ENCODE measurements at places on chromosomes 16 and 17.

DNA sequence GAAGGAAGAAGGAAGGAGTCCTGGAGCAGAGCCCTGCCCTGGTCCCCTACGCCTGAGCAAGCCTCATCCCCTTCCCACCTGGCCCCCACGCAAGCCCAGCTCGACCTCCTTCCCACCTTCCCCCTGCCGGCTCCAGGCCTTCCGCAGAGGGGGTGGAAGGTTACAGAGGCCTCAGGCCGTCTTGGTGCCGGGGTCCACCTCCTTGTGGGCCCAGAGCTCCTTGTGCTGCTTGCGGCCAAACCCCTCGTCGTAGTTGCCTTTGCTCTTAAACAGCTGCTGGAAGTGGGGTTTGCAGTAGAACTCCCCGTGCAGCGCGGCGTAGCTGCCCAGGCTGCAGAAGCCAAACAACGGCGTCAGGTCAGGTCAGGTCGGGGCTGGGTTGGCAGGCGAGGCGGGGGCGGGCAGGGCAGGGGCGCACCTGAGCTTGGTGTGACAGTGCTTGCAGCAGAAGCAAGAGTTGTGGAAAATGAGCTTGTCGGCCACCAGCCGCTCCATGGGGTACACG, 1.5 kb downstream of the LIMD2 start:
- DNase-seq: no peak

DNA sequence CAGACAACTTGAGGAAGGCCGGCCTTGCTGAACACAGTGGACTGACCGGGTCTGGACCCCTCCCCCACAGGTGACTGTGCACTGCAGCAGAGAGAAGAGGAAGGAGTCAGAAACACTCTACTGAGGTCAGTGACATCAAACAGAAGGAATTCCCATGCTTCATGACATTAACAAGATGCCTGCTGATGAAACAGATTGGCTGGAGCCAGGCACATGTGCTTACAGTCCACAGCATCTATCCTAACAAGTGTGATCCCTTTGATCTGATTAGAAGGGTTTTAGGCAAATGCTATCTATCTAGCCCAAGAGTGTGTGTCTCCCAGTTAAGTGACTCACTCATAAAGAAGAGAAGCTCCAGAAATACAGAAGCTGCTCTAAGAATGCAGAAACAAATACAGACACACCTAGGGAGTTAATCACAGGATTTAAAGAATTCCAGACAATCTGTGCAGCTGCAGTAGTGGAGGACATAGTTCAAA, 90.2 kb downstream of the SYCE1L start:
- peak; percentile 16 for DNase-seq

DNA sequence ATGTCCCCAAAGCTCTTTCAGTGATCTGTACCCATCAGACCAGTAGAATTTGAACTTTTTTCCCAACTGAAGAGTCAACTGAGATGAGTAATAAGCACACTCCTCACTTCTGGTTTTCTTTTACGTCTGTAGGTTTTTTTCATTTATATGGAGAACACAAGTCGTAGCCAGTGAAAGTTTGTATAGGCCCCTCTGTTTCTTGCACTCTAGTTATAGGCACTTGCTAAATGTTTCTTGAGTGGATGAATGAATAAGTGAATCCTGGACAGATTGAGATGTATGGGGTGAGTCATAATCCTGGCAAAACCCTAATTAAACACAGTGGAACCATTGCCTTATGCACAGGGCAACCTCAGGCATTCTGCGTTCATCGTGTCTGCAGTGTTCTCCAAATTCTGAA, 193.7 kb upstream of the TBX2 start:
- DNase-seq: no peak

DNA sequence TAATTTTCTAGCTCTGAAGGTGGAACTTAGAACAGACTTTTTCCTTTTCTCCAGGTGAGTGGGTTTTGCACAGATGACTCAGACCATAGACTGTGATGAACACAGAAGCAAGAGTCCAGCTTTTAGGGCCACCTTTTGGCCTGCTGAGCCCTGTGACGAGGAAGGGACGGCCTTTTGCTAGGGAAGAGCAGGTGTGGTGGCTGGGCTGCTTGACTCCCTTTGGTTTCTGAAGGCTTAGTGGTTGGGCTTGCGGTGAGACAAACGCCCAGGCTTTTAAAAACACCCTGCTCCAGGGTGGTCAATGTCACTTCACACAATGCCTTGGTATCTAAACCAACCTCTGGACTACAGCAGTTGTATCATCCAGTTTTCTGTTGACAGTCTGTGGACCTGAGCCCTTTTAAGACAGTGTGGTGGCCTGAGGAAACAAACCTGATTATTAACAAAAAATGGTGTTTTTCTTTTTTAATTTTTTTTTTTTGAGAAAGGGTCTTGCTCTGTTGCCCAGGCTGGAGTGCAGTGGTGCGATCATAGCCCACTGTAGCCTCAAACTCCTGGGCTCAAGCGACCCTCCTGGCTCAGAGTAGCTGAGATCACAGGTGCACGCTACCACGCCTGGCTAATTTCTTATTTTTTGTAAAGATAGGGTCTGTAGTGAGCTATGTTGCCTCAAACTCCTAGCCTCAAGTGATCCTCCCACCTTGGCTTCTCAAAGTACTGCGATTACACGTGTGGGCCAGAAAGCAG, 134.0 kb downstream of the SNX29 start:
- DNase-seq: no peak

- no peak for DNase-seq
These were observed 17.8 kb upstream of the EMP2 start for GRCh38 chr16:10598157-10598556.

DNA sequence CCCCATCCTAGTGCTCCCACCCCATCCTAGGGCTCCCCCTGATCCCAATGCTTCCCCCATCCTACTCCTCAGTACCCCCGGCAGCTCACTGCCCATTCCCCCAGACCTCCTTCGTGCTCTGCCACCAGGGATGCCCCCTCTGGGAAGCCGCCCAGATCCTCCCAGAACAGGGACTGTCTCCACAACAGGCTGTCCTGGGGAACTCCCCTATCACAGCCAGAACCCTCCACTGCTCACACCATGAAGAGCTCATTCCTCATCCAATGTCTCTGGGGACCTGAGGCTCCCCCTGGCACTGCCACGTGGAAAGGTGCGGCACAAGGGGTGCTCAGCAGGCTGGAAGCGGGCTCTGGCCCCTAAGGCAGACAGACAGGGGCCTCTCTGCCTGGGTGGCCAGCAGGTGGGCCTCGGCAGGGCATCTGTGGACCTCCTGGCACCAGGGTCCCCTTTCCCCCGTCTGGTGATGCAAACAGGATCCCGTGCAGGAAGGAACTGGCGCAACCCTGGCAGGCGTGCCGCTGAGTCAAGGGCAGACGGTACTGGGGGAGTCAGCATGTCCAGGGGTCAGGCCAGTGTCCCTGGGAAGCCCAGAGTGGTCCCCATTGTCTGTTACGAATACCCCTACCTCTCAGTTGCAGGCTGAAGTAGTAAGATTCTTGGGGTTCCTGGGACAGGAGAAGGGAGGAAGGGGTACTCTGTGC, 14.8 kb upstream of the PVALEF start:
- DNase-seq: no peak

GRCh38 chr17:35766903-35767510, 6.3 kb downstream of the C17orf50 start:
- DNase-seq: no peak

- DNase-seq: no peak
These were observed 16.5 kb downstream of the CHMP6 start for GRCh38 chr17:81008140-81008539.

- DNase-seq: no peak
These were observed 6.5 kb downstream of the NFATC3 start for GRCh38 chr16:68091380-68092261.

- no peak for DNase-seq
These were observed 26.7 kb downstream of the FA2H start for GRCh38 chr16:74747716-74748615.

GRCh38 chr17:2500446-2500845, 11.2 kb downstream of the METTL16 start:
- DNase-seq: no peak

GRCh38 chr16:12515746-12516145, 287.9 kb downstream of the CPPED1 start:
- no peak for DNase-seq

GRCh38 chr16:81265052-81265451, 26.6 kb downstream of the BCO1 start:
- no peak for DNase-seq

DNA sequence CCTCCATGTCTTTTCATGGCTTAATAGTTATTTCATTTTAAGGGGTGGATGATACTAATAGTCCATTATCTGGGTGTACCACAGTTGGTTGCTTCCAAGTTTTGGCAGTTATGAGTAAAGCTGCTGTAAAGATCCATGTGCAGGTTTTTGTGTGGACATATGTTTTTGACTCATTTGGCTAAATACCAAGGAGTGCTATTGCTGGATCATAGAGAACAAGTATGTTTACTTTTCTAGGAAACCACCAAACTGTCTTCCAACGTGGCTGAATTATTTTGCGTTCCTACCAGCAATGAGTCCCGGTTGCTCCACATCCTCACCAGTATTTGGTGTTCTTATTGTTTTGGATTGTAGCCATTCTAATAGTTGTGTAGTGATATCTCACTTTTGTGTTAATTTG, 181.9 kb downstream of the SPECC1 start:
- peak; percentile 82 for DNase-seq

DNA sequence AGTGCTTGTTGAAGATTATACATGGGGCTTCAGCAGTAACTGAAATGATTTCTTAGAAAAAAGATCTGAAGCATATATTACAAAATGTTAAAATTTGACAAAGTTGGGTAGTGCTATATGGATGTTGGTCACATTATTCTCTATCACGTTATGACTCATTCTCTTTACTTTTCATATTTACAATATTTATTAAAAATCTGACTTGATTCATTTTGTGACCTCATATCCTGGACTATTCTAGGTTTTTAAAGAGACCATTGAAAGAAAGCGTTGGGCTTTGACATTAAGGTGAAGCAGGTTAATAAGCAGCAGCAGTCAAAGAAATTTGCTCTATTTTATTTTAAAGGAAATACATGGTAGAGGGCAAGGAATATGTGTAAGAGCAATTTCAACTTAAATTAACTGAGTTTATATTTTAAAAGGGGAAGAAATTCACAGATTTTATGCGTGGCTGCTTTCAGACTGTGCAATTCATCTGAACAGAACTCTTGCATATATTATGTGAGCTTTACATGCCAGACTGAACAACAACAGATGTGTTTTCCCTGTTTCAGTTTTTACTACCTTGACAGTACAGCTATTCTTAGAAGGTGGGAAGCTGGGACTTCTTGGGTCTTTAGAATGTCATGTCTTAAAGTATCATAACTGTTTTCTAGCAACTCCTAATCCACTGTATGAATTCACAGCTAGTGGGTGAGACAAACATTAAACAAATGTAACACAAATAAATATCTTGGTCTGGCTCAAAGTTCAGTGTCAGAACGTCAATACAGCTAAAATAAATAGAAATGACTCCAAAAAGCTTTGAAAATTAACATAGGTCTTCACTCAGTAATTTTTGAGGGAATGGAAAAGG, 10.4 kb upstream of the FAM20A start:
- no peak for DNase-seq

DNA sequence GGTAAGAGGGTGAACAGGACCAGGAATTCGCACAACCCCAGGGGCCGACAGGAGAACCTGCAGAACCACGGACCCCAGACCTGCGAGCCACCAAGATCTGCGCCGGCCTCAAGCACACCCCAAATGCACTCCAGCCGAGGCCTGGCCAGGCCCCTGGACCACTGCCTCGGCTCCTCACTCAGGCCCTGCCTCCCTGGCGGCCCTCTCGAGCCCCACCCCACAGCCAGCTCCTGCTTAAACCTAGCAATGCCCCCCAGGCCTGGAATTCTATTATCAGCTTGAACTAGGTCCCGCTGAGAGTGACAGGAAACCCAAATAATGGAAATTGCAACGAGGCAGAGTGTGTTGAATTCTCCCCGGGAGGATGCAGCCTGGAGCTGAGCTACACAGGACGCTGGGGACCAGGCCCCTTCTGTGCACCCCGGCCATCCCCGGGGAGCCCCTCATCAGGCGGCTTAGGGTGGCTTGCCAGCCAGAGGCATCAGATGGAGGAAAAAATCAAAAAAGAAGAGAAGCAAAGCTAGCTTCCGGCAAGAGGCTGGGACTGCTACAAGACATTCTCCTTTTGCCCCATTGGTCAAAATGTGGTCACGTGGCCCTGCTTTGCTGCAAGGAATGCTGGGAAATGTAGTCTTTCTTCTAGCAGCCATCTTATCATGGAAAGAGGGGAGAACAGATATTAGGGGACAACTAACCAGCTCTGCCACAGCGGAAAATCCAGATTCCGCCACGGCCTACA, 2.4 kb upstream of the ENPP7 start:
- DNase-seq: peak; percentile 64

DNA sequence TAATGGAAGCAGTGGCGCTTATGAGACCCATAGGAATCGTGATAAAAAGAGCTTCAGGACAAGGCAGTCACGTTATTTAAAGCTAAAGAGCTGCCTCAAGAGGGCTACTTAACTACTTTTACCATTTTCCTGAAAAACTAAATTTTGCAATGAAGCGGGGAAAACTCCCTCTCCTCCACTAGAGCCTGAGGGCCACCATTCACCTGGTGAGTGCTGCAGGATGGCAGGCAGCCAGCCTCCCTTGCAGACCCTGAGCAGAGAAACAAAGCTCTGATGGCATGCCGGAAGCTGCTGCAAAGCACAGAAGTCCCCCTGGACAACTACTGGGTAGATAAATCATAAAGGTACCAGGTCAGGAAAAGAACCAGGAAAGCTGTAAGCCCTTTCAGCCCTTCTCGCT, 8.4 kb downstream of the AKTIP start:
- no peak for DNase-seq

GRCh38 chr16:66099306-66099705, 267.2 kb upstream of the CDH5 start:
- DNase-seq: no peak

GRCh38 chr17:61744252-61744651, 119.1 kb downstream of the BRIP1 start:
- no peak for DNase-seq

GRCh38 chr16:81678326-81679095, 100.6 kb upstream of the PLCG2 start:
- no peak for DNase-seq

DNA sequence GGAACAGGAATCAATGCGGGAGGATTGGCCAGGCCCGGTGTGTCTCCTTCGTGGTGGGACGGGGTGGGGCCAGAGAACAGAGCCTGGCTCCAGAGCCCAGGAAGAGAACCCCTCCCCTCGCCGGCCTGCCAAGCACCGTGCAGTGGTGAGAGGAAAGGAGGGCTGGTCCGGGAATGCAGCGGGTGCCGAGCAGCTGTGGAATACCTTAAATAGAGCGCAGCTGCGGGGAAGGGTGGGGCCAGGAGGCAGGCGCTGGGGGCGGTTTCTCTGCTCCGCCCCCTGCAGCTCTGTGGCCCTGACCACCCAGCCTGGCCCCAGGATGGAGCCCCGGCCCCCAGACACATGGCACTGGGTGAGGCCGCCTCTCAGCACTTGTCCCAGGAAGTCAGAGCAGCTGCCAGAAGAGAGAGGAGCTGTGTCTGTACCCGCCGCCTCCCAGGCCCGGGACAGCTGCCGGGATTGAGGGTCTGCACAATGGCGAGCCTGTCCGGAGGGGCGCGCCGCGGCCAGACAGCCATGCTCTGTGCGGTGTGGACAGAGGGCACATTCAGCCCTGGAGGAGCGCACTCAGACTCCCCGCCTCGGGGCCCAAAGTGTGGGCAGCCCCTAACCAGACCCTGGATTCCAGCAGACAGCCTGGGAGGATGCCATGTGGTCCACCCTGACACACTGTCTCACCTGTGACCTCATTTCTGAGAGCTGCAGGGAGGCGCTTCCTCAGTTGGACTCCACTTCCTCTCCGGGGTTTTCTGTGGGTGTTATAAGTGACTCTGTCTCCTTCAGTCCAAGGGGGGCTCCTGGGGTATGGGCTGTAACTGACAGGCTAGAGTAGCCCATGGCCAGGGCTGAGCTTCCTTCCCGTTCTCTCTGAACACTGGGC, 268.8 kb downstream of the SEC14L1 start:
- no peak for DNase-seq

- DNase-seq: no peak
These were observed 174.9 kb downstream of the RAB11FIP4 start for GRCh38 chr17:31566247-31566991.

Measured in AG09309 (cell line).